KG1 (cell line): ENCODE measurements at places on chromosomes 5 and 9.

- no peak for DNase-seq
Measured at GRCh38 chr5:144142139-144142823, 28.2 kb downstream of the YIPF5 start.

DNA sequence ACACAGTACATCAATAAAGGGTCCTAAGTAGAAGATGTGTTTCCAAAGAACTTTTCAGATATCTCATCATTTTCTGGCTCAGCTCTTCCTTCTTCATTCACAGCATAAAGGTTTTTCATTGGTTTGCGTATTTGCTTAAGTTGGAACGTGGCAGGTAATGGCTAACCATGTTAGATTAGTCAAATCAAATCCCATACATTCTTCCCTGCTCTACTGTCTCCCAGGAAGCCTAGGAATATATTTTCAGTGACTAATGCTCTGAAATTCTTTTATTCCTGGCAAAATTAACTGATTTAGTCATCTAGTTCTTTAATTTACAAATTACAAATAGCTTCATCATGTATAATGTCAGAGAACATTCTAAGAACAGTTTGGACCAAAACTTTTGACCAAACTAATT is 99.6 kb upstream of the TMEM161B start:
- DNase-seq = no peak

- DNase-seq = no peak
Measured at GRCh38 chr9:128152133-128153059, 3.1 kb downstream of the LCN2 start.

DNA sequence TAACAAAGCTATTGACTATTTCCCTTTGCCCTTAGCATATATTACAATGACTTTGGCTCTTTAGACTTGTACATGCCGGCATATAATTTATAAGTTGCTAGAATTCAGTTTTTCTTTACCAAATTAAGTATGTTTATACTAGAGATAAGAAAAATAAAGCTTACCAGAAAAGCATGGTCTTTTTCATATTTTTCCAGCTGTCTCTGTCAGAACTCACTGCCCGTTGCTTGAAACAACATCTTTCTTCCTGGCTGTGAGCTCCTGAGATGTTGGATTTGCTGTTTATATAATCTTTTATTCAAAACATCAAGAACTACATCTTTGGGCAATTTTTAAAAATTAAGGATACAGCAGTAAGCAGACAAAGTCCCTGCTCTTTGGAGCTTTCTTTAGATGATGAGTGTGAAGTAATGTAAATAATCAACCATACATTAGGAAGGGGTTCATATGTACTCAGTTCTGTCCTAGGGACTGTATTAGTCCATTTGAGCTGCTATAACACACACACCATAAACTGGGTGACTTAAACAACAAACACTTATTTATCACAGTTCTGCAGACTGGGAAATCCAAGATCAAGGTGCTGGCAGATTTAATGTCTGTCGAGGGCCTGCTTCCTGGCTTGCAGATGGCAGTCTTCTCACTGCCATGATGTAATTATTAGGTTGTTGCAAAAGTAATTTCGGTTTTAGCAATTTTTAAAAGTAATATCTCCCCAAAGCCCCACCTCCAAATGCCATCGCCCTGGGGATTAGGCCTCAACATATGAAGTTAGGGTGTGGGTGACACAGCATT is 45.4 kb upstream of the RANBP3L start:
- no peak for DNase-seq
